PC-3 (cell line): ENCODE measurements at places on chromosomes 6 and 20. TPM values are rescaled to one million over a fixed set of nuclear protein-coding genes. Genes with fewer than 3 reads are reported as not detected.
A peak's percentile ranks its signal among the peaks of the same experiment; 100 is the strongest.

DNA sequence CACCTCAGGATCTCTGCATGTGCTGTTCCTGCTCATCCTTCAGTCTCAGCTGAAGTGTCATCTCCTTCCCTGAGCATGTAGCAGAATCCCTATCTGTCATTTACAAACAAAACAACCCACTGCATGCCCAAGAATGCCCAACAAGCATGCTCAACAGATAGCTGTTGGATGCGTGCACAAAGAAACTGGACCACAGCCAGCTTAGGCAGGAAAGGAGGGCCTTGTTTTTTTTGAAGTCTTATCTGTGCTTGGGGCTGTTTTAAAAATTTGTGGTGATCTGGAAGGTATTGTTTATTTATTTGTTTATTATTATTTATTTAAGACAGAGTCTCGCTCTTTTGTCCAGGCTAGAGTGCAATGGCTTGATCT is 18.5 kb upstream of the SLC16A10 start:
- DNase-seq = no peak

DNA sequence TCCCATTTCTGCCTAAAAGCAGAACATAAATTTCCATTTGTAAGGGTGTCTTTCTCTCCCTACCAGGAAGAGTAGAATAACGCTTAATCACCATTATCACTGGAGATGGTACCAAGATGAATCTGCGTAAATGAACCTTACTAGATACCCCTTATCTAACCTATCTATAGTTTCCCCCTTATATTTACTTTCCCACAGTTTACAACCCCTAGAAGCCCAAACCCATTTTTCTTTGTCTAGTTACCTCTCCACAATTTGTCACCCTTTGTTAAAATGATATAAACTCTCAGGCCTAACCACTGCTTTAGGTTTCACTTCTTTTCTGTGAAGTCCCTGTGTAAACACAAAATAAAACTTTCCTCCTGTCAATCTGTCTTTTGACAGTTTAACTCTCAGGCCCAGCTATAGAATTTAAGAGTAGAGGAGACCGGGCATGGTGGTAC is 45.5 kb downstream of the PCNA start:
- no peak for DNase-seq

- peak; percentile 63 for DNase-seq
Observed at GRCh38 chr6:6556738-6557503, 31.6 kb upstream of the LY86 start.

DNA sequence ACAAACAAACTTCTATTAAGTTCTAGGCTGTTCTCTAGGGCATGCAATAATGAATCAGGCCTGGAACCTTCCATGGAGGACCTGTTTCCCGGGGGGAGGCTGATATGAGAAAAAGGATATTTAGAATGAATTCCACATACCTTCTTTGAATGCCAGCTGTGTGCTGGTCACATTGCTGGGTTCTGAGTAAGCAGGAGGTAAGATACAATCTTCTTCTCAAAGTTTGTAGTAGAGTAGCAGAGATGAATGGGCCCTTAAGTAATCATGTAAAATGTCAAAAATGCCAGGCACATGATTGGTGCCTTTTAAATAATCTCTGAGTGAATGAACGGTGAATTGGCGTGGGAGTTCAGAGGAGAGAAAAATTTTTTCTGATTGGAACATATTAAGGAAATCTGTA is 47.4 kb downstream of the TGM2 start:
- peak; percentile 96 for DNase-seq

DNA sequence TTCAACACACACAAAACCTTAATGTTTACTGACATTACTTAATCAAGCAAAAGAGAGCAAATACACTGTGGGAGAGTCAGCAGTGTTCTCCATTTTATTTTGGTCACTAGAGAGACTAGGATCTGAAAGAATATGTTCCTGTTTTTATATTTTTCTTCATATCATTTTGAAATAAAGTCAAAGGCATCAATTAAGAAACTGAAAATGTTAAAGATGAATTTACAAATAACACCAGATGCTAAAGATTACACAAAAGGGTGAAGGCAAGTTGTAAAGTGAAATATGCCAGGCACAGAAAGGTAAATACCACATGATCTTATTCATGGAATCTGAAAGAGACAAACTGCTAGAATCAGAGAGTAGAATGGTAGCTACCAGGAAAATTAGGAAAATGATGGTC is 60.3 kb upstream of the FABP7 start:
- DNase-seq = no peak

- DNase-seq = no peak
Observed at GRCh38 chr6:132231121-132231884, 170.0 kb downstream of the MOXD1 start.

Gene TNNC2
- total RNA-seq = not detected in 2 replicates

- no peak for DNase-seq
Observed at GRCh38 chr6:90890683-90891330, 303.9 kb upstream of the MAP3K7 start.

Gene FOXF2
- total RNA-seq = not detected in 2 replicates

GRCh38 chr20:49668181-49668877 is 45.3 kb downstream of the B4GALT5 start:
- no peak for DNase-seq
